ENCODE measurements at places on chromosomes 7 and 10.

- DNase-seq, result no peak
Observed at GRCh38 chr10:86888585-86889381, 68.6 kb downstream of the MMRN2 start.

GRCh38 chr7:2726316-2727018, 38.5 kb downstream of the AMZ1 start:
- DNase-seq, result no peak

DNA sequence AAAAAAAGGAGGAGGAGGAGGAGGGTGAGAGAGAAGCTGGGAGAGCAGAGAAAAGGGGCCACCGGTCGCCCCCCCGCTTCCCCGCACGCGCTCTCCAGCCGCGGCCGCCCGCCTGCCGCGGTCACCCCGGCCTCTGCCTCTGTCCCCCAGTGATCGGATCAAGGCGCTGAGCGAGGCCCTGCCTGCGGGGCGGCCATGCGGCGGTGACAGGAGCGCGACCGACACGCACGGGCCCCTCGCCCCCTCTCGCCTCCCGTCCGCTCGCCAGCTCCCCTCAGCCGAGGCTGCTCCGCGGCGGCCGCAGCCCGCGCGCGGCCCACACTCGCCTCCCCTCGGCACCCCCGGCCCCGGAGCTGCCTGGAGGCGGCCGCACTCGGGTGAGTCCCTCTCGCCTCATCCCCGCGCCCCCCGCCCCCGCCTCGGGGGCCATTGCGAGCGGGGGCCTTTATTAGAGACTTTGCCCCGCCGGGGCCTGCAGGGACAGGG, at the start of gene GTF2I:
Gene GTF2I, plus strand, starts transcription at position 27 of the 486 bp plus-strand sequence. CDS start 31,411 bp downstream, outside the sequence.
- peak; percentile 69 for DNase-seq

- DNase-seq, result no peak
Observed at GRCh38 chr7:100464210-100464660, at the start of gene SPACDR. TSS of gene SPACDR (minus strand) at chr7:100464260. CDS start at chr7:100464025, 235 bp downstream.

DNA sequence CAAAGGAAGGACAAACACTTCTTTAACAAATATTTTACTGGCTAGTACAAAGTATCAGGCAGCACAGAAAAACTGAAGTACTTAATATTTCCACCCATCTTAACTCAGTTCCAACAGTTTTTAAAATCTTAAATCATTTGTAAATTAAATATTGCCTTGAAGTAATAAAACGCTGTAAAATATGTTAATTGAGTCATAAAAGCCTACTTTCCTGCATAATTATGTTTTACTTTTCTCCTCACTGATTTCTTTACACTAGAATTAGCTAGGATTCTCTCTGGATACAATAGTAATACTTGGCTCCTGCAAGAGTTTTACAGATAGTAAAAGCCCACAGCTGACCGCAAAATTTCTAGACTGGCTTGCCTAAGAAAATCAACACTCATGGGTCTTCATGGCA, 74.9 kb downstream of the SFMBT2 start:
- no peak for DNase-seq

DNA sequence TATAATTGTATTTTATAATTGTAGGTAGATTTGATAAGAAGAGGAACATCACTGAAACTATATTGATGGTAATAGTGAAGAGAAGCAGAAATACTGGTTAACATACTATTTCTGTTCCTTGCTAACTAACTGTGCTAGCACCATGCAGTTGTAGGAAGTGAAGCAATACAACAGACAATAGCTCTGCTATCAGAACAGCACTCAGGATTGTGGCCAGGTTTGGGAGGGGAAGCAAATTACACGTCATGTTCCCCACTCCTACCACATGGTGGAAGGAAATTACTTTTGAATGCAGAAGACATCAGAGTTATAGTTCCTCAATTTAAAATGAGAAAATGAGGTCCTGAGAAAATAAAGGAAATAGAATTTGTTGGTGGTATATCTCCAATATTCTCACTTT, 151.1 kb downstream of the DGKB start:
- DNase-seq, result no peak

DNA sequence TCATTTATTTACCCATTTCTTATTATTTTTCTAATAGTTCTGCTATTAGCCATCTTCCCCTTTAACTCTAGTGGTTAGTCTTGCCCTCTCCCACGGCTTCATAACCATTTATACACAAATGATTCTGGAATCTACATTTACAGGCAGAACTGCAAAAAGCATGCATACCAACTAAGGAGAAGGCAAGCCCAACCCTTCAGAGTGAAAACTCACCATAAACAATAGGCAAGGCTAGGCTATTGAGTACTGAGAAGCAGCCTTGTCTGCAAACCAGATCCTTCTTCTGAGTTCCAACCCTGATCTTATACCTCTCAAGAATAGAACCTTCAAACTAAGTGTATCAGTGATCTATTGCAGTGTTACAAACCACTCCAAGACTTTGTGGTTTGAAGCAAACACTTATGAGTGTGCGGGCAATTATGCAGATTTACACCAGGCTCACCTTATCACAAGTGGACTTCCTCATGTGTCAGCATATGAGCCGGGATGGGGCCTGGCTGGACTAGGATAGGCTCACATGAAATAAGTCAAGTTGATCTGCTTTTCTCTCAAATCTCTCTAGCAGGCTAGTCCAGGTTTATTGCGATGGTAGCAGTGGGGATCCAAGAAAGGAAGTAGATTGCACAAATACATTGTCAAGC, 896.9 kb upstream of the PHF14 start:
- DNase-seq, result no peak

DNA sequence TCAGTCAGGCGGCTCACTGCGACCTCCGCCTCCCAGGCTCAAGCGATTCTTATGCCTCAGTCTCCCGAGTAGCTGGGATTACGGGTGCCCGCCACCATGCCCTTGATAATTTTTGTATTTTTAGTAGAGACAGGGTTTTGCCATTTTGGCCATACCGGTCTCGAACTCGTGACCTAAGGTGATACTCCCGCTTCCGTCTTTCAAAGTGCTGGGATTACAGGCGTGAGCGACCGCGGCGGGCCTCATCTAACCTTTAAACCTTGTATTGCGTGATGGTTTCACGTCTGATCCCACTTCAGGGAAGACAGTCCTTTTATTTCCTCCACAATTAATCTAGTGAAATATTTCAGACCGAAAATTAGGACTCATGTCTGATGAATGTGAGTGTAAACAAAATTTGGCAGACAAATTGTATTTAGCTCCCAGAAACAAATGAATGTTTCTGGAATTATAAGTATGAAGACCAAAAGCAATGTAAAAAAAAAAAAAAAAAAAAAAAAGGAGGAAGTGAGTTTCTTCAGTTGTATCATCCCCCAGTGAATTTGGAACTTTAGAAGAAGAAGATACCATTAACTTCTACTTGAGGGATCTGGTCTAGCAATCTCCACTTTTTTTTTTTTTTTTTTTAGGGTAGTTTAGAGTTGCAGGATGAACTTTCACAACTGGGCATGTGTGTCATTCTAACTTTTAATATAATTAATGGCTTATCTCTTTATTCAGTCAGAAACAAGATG, 1.6 kb downstream of the NUP42 start:
- DNase-seq, result no peak

DNA sequence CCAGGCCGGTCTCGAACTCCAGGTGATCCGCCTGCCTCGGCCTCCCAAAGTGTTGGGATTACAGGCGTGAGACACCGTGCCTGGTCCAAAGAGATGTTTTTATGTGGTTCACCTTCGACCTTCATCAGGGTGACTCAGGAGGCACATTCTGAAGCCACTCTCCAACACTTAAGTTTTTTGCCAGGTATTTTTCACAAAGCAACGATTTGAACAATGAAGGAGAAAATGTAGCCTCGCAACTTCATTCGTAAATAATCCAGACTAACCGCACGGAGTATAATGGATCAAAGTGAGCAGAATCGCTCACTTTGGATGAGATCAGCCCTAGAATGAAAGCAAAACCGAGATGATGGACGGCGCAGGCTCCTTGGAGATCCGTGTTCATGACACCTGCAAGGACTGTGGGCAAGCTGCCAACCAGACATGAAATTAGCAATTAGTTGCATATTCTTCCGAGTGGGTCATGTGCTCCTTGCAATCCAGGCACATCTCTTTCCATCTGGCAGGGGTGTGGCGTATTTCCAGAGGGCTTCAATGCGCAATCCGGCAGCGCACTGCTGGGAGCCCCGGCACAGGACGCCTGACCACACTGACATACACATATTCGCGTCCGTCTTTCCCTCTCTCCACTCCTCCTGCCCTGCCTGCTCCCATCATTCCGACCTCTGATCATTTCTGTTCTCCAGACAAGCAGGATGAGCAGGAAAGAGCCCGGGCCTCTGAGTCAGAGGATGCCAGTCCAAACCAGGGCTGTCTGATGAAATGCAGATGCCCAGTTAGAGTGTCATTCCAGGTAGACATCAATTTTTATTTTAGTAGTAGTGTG, 148.4 kb downstream of the KLF6 start:
- no peak for DNase-seq

DNA sequence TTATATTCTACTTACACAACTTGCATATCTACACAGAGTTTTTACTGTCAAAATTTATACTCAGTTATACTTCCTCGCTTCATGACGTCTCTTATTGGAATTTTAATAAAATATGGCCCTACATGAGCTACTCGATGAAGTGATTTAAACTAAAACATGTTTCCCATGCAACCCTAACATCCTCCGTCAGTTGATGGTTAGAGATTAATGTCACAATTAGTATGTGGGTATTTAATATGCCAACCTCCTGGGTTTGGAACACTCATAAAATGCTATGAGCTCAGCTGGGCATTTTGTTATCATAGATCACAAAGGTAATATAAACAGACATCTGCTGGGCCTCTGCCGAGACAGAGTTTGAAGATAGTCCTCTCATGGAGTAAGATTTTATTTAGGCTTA, 66.5 kb downstream of the GNAT3 start:
- no peak for DNase-seq

DNA sequence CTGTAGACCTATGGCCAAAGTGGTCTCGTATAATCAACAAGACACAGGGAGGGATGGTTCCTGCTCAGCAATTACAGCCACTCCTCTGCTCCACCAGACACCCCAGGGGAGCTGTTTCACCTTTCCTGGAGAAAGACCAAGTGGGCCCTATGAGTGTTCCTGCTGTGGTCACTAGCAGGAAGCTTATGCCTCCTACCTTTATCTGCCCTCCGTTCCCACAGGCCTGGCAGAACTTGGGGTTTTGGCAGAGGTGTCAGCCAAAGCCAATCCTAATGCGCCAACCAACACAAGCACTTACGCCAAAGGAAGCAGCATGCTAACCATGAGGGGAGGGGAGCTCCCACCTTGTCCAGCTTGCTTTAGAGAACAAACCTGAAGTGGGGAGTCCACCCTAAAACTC, 31.2 kb downstream of the XPNPEP1 start:
- no peak for DNase-seq

GRCh38 chr10:49618821-49619220, 5.0 kb downstream of the CHAT start:
- no peak for DNase-seq

DNA sequence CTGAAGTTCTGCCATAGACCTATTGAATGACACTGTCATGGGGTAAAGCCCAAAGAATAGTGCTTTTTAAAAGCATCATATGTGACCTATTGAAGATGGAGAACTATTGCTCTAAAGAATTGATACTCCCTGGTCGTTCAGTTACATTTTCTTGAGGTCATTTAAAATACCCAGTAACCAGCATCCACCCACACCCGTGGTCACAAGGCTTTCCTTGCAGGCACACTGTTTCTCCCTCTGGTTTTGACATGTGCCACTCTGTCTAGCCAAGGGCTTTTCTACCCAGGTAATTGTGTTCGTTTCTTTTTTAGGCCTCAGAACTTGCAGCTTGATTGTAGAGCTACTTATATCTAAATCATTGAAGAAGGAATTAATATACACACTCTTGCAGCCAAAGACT, 68.3 kb upstream of the LYZL2 start:
- DNase-seq, result no peak

- DNase-seq, result no peak
Observed at GRCh38 chr7:128740996-128741395, 1.8 kb downstream of the CALU start.

DNA sequence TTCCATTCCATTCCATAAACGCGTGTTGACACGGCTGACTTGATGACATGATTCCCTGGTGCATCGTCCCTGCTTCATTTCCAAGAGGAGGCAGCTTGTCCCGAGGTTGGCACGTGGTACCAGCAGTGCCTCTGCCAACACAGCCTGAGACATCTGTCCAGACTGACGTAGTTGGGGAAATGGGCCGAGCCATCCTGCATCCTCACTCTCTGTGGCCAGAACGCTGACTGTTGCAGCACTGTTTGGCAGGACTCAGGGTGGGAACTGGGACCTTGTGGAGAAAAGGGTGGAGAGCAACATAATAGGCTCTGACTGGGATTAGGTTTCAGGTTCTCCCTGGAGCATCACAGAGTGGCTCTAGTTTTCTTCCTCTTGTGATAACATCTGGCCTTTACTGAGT, 118.6 kb upstream of the BTBD16 start:
- no peak for DNase-seq

DNA sequence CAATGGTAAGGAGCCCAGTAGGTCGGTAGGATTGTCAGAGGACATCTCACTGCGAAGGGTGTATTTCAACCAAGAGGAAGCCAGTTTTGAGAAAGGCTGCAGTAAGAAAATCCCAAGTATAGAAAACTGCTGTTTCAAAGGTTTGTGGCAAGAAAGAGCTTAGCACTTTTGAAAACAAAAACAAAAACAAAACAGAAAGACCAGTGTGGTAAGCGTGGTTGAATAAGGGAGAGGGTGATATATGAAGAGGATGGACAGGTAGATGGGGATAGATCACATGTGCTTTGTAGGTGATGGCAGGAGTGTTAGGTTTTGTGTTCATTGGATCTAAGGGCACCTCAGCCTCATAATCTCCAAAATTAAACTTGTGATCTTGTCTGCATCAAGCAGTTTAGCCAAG, 141.6 kb upstream of the WNT16 start:
- no peak for DNase-seq

- DNase-seq, result no peak
Observed at GRCh38 chr7:52863652-52864051, 171.8 kb upstream of the POM121L12 start.

DNA sequence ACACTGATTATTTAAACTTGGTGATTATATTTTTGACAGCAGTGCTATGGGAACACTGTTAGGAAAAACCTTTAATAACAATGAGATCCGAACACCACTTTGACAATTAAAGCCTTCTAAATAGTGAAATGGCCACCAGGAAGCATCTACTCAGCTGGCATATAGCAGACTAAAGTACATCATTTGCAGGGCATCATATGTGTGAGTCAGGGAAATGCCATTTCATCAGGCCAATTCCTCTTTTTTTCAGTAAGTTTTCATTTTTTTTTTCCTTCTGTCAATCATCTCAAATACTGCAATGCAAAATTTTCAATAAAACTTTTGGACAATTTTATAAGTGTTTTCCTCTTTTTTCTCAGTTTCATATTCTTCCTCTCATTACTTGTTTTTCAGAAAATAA, 521.4 kb upstream of the SEMA3D start:
- DNase-seq, result no peak

GRCh38 chr7:26486153-26486552, 194.5 kb downstream of the SNX10 start:
- no peak for DNase-seq

- no peak for DNase-seq
Observed at GRCh38 chr10:86918022-86918471, 39.4 kb downstream of the MMRN2 start.

DNA sequence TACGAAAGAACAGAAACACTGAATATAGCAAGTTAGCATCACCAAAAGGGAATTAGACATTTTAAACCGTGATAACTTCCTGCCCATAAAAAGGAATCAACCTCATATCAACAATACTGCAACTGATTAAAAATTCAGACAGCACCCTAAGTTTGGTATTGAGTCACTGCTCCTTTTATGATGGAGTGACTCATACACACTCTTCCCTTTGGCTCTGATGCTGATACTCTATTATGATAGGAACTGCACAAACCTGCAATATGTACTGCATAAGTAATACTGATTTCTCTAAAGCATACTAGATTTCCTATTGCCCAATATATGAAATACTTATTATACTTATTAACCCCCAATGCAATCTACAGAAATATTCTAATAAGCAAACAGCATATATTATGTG, 118.7 kb downstream of the PARD3 start:
- no peak for DNase-seq

Data from nephron progenitor cell (in vitro differentiated cells).